ENCODE measurements at places on chromosomes 5 and 9.

- peak; percentile 53 for DNase-seq
Observed at GRCh38 chr5:10663489-10664179, 97.4 kb downstream of the DAP start.

DNA sequence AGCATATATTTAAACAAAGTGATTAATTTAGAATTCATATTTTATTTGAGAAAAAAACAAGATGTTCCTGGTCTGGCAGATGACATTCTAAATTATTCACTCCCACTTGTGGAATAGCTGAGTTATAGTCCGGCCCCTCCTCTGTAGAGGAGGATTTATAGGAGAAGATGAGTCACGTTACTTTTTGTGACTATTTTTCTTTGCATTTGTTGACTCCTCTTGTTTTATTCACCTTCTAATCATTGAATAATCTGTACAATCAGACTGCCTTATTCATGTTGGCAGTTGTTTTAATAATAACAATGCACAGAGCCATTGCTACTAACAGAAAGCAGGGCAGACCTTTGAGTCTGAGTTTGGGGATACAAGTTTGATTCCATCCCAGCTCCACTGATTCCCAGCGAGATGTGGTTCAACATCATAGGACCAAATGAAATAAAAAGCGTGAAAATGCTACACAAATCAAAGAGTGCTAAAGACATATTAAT, 23.2 kb downstream of the DOCK8 start:
- no peak for DNase-seq

GRCh38 chr5:122220511-122220910, 91.2 kb downstream of the ZNF474 start:
- no peak for DNase-seq

GRCh38 chr9:133715866-133716563, 22.1 kb downstream of the SARDH start:
- peak; percentile 67 for DNase-seq

DNA sequence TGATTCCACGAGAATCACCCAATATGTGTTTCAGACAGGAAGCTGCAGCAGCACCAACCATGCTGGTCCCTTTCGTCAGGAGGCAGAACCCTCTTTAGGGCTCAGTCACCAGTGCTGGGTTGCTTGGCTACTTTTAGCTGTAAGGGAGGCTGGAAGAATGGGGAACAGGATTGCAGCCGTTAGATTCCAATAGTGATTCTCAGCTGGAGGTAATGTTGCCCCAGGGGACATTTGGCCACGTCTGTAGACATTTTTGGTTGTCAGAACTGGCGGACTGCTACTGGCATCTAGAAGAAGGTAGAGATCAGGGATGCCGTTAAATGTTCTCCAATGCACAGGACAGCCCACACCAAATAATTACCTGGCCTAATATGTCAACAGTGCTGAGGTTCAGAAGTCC, 81.8 kb downstream of the ANKRD33B start:
- DNase-seq, result no peak

DNA sequence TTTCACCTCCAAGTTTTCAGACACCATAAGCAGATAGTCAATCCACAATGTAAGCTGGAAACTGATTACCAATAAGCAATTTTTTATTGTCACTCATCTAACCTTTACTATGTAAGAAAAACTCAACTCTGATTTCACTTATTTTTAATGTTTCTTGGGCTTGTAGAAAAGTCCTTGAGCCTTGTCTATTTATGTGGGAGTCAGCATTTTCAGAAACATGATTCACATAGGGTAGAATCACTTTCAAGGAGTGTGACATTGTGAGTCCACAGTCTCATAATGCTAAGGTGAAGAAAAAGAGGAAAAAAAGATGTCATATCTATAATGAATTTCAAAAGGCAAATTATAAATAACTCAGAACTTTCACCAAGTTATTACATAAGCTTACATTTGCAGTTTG, 2167.9 kb upstream of the C9orf72 start:
- DNase-seq, result no peak

DNA sequence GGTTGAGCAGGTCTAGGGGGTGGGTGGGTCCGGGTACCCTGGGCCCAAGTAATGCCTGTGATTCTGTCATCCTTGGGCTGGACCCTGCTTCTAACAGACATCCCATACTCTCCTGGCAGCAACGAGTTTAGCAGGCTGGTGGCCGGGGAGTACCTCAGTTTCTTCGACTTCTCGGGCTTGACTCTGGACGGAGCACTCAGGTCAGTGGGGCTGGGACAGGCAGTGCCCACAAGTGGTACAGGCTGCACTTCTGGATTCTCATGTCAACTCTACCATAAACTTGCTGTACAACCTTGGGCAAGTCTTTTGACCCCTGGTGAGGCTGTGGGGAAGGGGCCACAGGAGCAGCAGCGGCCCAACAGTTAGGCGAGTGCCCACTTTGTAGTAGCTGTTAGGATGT, 21.8 kb downstream of the PSD2 start:
- DNase-seq, result no peak
